Coronary artery (tissue), 2 donors: ENCODE measurements at places on chromosomes 1 and 21.

DNA sequence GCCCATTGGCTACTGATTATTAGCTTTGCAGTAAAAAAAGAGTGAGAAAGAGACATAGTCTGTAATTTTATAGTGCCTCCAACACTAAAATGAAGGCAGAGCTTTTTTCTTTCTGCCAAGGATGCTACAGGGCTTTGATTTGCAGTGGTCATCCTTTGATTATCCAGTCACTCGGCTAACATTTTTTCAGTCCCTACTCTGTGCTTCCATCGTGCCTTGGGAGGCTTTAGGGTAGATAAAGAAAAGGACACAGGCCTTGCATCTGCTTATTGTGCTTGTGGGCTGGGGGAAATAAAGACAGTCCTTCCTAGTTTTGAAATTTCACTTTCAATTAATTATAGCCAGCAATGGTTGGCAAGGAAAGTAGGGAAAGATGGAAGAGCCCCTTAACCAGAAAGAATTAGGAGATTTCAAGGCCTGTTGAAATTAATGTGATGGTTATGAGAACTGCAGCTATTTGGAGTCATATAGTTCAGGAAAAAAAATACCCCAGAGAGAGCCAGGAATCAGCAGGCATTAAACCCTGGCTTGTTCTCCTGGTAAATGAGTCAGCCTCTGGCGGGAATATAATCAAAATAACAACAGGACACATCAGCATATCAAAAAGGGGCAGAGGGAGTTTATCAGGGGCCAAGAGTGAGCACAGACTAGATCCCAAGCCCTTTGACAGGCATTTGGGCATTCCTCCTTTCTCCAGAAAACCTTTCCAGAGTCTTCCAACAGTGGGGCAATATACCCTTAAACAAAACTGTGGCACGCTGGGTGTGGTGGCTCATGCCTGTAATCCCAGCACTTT is 27.4 kb downstream of the CACHD1 start:
- no peak for DNase-seq

GRCh38 chr1:23114424-23115079 is 54.1 kb downstream of the LUZP1 start:
- no peak for DNase-seq

GRCh38 chr1:113452921-113453770 is 62.8 kb downstream of the MAGI3 start:
- DNase-seq, result no peak

DNA sequence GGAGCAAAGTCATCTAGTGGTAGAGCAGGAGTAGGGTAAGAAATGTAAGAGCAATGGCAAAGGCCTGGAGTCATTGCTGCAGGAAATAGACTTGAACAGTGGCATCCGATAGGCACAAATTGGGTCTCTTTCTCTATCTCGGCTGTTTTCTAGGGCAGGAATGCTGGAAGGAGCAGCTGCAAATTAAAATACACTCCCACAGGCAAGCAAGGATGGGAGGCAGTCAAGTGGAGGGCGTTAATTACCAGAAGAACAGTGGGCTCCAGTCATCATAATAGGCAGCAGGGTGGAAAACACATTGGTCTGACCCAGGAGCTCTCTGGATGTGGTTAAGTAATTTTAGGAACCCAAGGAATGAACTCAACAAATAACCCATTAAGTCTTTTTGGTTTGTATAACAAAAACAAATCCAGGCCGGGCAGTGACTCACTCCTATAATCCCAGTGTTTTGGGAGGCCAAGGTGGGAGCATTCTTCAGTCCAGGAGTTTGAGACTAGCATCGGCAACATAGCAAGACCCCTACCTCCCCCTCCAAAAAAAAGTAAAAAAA is 7.8 kb upstream of the TDRD5 start:
- no peak for DNase-seq

DNA sequence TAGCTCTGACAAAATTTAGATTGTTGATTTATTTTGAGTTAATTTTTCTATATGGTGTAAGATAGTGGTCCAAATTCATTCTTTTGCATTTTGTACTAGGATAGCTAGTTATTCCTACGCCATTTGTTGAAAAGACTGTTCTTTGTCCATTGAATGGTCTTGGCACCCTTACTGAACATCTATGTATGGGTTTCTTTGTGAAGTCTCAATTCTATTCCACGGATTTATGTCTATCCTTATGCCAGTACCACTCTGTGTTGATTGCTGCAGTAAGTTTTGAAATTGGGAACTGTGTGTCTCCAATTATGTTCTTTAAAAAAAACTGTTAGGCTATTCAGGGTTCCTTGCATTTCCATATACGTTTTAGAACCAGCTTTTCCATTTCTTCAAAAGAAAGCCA is 145.7 kb downstream of the ZNF644 start:
- no peak for DNase-seq

- no peak for DNase-seq
These were observed 45.3 kb upstream of the SAMSN1 start for GRCh38 chr21:14591377-14591776.

DNA sequence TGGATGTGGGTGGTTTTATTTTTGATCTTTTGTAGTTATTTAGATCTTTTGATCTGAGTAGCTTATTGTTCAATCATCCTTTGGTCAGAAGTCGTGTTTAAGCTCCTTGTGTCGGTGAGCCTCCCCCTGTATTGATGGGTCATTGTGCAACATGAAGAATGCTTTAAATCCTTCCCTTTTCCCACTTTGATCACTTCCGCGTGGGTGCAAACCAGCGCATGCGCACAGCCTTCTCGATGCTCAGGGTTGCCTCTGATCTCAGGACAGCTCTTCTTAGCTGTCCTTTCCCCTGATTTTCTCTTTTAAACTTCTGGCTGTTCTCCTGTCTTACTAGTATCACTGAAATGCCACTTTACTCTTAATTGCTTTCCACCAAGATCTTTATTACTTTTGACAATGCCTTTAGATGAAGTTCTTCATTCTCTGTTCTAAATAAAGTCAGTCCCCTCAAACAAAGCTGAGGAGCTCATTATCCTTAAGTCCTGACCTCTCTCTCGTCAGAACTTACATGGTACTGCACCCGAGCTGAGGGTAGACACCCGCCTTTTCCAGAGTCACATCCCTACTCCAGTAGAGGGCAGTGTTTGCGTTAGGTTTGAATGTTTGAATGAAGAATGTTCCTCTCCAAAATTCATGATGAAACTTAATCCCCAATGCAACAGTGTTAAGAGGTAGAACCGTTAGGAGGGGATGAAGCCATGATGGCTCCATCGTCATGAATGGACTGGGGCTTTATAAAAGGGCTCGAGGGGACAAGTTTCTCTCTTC is 547.9 kb upstream of the TMPRSS15 start:
- no peak for DNase-seq

DNA sequence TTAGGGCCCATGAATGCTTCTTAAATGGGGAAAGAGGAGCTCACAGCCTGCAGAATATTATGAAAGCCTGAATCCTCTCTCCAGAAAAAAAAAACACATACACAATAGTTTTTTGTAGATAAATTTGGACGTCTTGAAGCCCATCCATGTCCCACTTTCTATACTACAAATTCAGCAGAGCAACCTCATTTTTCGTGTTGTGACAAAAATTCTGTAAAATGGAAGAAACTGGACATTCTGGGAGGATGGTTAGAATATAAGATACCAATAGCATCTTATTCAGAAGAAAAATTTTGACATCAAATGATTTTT is 102.1 kb downstream of the ZNF281 start:
- DNase-seq, result no peak

DNA sequence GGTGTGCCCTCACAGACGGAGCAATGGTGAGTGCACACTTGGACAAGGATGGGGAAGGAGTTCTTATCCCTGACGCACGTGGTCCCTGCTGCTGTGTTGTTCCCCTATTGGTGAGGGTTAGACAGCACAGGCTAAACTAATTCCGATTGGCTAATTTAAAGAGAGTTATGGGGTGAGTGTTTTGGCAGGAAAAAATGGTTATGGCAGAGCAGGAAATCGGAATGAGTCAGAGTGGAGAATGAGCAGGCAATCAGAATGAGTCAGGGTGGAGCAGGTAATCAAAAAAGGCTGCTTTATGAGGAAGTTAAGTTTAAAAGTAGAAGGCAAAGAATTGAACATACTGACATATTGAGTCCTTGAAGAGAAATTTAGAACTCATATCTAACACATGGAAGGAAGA is 100.5 kb downstream of the NGF start:
- DNase-seq, result no peak

GRCh38 chr1:198672124-198672523 is 33.3 kb downstream of the PTPRC start:
- no peak for DNase-seq

- DNase-seq, result no peak
These were observed 41.5 kb downstream of the CHIA start for GRCh38 chr1:111332190-111332589.

DNA sequence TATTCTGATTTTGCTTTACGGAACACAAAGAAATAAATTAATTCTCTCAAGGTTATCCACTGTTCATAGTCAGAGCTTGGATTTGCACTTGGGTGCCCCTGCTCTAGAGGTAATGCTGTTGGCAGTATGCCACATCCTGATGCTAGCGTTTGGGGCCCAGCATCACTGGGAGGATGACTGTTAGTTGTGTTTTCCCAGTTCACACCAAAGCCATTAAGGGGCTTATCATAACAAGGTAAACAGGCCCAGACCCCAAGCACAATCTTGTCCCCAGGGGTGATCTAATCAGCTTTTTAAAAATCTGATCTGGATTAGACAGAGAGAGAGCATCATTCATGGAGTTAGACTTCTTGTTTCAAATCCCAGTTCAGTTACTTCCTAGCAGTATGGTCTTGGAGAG is 60.2 kb upstream of the PBX1 start:
- no peak for DNase-seq

DNA sequence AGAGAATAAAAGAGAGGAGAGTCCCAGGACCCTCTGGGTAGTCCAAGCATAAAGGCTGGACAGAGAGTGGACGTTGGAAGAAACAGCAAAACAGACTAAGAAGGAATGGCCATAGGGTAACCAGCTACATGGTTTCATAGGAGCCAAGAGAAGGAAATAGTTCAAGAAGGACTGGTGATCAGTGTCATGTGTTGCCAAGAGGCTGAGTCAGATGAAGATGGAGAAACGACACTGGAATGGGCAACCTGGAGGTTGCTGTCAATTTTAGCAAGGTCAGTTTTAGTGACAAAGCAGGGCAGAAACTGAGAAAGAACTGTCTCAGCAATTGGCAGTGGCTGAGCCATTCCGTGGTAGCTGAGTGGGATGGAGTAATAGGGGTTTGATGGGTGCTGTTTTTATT is 41.4 kb downstream of the HMGB4 start:
- peak; percentile 16 for DNase-seq

- no peak for DNase-seq
These were observed 210.1 kb upstream of the NRIP1 start for GRCh38 chr21:15274701-15275485.

- no peak for DNase-seq
These were observed 17.4 kb downstream of the NDUFS5 start for GRCh38 chr1:39043513-39043912.

DNA sequence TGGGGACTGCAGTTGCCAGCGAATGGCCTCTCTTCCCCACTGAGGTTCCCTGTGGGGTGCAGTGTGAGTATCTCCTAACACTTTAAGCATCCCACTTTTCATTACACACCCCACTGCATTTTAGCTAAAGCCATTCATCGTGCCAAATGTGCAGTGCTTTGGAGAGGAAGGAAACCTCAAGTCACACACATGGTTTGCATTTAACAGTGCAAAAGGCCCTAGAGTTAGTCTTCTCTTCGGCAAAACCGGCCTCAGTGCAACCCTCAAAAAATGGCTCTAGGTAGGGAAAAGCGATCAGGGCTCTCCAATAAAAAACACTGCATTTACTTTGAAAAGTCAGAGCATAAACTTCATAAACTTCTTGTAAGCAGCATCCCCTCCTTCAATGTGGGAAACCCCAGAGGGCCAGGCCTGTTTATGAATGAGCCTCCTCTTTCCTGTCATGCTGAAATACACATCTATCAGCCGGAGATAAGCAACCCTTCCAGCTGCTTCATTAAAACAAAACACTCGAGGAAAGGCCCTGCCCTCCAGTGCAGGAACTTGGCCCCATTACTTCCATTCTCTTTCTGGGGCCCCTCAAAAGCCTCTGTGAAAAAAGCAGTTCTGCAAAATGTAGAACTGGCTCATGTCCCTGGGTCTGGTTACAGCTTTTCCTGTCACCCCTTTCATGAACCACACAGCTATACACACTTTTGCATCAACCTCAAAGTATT is 184.0 kb downstream of the CDC7 start:
- DNase-seq, result no peak

DNA sequence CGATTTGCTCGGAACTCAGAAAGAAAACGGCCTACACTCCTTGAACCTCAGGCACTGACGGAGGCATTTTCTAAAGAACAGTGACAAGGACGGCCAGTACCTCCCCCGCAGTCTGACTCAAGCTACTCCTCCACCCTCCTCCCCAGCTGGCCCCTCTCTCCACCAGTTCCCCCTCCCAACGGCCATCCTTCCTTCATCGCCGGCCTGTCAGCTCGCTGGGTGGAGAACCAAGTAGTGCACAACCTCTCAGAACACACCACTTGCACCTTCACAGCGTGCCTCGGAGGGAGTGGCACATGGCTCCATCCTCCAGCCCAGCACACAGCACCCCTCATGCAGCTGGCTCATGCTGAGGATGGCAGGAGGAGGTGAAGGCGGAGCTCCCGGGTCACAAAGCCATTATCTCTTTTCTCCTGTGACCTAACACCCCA is 58.8 kb downstream of the TOR1AIP2 start:
- DNase-seq, result no peak

- no peak for DNase-seq
These were observed 52.9 kb downstream of the MPZL1 start for GRCh38 chr1:167774710-167775109.

DNA sequence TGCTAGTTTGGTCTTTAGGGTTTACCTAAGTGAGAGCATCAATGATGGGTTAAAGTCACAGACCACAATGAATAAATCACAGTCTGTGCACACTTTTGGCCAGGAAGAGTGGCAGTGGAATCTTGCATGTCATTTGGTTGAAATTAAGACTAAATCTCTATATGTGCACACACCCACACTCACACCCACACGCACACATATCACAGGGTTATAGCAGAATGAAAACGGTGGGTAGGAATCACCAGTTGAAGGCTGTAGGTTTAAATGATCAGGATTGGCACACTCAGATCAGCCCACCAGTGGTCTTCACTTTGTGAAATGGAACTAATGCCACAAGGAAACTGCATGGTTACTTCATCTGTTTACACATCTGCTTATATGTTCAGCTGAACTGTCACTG is 97.6 kb upstream of the ADAR start:
- DNase-seq, result no peak

DNA sequence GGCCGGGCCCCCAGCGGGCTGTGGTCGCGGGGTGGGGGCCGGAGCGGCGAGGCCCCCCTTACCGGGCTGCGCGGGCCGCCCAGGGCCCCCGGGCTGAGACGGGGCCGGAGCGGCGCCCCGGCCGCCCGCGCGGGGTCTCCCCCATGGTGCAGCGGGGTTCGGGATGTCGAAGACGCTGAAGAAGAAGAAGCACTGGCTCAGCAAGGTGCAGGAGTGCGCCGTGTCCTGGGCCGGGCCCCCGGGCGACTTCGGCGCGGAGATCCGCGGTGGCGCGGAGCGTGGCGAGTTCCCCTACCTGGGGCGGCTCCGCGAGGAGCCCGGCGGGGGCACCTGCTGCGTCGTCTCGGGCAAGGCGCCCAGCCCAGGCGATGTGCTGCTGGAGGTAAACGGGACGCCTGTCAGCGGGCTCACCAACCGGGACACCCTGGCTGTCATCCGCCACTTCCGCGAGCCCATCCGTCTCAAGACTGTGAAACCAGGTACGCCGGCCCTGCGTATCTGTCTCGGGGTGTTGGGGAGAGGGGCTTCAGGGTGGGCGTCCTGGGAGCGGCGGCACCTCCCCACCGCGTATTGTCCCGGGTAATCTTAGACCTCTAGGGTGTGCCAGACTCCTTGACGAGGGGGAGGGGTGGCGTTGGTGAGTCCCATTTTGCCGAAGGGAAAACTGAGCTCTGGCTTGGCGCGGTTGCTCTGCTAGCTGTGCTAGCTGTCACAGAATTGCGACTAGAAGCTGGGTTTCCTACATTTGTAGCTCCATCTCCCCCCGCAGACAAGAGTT is 745 bp downstream of the MAGI3 start:
- peak; percentile 80 for DNase-seq
